ENCODE measurements at places on chromosomes 5 and 9. TPM values are rescaled to one million over a fixed set of nuclear protein-coding genes. Genes with fewer than 3 reads are reported as not detected.

GRCh38 chr5:36657563-36657995 is 51.2 kb downstream of the SLC1A3 start:
- no peaks in the 10 kb centered on the region for H3K36me3 ChIP-seq
- peaks cover 4% of the 10 kb centered on the region for H3K4me1 ChIP-seq
- no peak for DNase-seq
- H3K4me3 ChIP-seq = no peak overlapping the region

GRCh38 chr9:137459601-137460362 is 648 bp upstream of the NSMF start:
- peak overlapping the region; percentile 61 for H3K27ac ChIP-seq
- H3K27me3 ChIP-seq = no peaks in the 10 kb centered on the region
- H3K36me3 ChIP-seq = peaks cover 26% of the 10 kb centered on the region

DNA sequence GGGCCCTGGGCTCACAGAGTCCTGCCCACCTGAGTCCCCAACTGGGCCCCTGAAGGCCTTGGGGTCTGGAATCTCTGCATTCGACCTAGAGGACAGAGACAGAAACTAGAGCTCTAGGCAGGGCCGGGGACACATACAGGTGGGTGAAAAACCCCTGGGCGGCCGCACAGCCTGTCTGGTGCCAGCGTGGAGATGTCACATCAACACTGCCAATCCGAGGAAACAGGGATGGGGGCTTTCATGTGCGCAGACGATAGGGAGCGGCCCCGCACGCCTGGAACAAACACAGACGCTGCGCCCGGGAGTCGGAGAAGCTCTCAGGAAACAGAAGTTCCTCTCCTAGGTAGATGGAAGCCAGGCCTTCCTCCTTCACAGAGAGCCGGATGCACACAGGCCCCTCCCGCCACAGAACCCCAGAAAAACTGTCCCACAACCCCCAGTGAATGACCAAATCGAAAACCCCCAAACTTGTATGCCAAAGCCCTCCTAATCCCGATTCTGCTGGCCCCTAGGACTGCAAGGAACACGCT is 1.8 kb downstream of the GRM6 start:
- no peaks in the 10 kb centered on the region for H3K36me3 ChIP-seq
- H3K4me3 ChIP-seq = no peak overlapping the region
- H3K4me1 ChIP-seq = no peaks in the 10 kb centered on the region
- peak; percentile 51 for DNase-seq
- peaks cover 38% of the 10 kb centered on the region for H3K27me3 ChIP-seq

DNA sequence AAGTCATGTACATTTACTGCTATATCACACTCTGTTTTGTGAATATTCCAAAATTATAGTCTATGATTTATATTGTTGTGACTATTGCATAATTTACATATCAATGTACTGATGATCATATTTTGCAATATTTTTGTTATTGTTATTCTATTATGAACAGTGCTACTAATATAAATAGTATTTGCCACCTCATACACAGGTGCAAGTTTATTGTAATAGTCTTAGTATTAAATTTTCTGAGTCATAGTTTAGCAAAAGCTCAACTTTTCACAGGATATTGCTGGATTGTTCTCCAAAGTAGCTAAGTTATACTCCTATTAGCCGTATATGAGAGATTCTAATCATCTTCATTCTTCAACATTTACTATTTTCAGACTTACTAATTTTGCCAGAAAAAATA is 124.7 kb downstream of the TMC1 start:
- DNase-seq = no peak
- no peak overlapping the region for H3K4me3 ChIP-seq
- H3K36me3 ChIP-seq = no peaks in the 10 kb centered on the region
- H3K27ac ChIP-seq = no peak overlapping the region
- H3K4me1 ChIP-seq = no peaks in the 10 kb centered on the region

SIT1 gene
- 41.8 TPM for total RNA-seq

LYSMD3 gene
- 15.5 TPM for total RNA-seq

GDNF gene
- 0.58 TPM for total RNA-seq

GFI1B gene
- 3.8 TPM for total RNA-seq

ARID3C gene
- total RNA-seq = not detected

NR5A1 gene
- 378 TPM for total RNA-seq

STKLD1 gene
- total RNA-seq = 0.98 TPM

Data from spleen (tissue), 13 donors.